ENCODE measurements at places on chromosomes 13 and 19.

DNA sequence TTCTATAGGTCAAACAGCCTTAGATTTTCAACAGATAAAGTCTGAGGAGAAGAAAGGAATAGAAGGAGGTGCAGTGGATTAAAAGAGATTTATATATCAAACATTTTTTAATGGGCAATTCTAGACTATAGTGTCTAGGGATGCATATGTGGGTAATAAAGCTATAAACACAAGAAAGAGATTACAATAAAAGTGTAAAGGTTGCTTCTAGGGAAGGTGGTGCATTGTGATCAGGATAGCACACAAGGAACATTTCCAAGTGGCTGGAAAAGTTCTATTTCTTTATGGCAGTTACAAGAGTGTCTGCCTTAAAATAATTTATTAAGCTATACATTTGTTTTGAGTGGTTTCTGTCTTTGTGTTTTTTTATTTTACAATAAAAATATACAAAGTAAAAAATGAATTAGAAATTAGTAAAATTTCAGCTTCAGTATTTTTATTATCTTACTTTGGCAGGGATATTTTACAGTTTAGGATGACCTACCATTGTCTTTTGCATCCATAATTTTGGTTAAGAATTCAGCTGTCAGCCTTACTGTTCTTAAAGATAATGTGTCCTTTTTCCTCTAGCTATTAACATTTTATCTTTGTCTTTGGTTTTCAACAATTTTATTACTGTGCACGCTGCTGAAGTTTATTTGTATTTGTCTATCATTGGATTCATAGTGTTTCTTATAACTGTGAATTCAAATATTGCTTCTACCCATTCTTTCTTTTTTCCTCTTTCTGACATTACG lies 221.8 kb downstream of the LACC1 start:
- no peak for DNase-seq

DNA sequence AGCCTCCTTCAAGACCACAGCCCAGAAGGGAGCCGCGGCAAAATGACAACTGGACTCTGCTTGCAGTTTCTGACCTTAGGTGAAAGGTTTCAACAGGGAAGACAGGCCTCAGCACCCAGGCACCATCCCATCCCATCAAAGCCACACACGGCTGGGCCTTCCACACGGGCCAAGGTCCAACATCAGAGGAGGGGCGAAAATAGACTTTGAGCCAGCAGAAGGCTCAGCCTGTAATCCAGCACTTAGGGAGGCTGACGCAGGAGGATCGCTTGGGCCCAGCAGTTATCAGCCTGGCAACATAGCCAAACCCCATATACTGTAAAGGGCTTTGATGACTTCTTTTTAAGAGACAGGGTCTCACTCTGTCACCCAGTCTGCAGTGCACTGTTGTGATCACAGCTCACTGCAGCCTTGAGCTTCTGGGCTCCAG lies 26.8 kb upstream of the TINCR start:
- DNase-seq: no peak

DNA sequence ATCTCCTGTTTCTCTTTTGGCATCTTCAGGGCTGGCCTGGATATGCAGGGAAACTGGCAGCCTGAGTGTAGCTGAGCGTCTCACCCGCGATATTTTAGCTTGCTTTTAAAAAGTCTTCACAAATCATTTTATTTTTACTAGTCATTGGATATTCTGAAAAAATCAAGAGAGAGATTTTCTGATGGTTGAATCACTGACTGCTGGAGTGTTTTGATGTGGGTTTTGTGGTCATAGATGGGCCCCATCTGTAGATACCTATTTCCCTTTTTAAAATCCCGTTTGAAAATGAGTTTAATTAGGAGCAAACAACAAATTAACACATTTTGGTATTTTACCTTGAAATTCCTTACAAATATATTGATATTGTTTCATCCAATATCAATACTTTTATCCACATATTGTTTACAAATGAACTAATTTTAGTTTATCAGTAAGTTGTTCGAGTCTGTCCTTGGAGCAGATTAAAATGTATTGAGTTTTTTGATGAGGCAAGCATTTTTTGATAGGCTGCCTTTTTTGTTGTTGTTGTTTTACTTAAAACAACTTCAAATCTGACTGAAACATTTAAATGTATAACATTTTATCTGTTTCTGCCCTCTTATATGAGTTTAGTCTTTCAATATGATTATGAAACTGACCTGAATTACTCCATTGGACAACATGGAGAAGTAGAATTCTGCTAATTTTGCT lies 21.5 kb upstream of the OXGR1 start:
- DNase-seq: no peak

- DNase-seq: peak; percentile 68
Measured at GRCh38 chr19:17718947-17719711, at the start of gene MAP1S. Gene MAP1S, plus strand, starts transcription at chr19:17719480. Its CDS starts 23 bp downstream, at chr19:17719503.

GRCh38 chr19:3075605-3076431 lies 13.5 kb upstream of the TLE5 start:
- peak; percentile 59 for DNase-seq

GRCh38 chr13:42973581-42973980 lies 18.5 kb downstream of the EPSTI1 start:
- DNase-seq: no peak

DNA sequence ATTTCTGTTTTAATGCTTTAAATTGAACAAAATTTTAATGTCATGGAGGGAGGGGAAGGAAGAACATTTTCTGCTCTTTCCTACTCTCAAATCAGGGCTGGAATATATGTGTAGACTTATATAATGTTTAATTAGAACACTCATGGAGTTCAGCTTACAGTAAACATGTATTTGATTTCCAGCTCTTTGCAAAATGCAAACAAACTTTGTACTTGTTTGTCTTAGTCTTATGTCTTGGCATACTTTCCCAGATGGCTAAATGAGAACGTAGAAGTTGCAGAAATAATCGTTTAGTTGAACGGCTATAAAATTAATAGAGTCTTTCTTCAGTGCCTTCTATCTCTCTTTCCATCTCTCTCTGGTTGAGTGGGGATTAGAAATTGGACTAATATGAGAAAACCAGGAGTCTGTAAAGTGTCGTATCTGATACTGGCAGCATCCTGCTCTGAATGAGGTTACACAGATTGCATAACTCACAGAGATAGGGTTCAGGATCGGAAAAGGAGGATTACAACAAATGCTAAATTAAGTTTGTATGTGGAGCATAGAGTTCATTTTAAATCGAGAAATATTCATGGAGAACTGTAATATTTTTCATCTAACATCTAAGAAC lies 82.3 kb downstream of the FGF9 start:
- DNase-seq: no peak

GRCh38 chr13:51311957-51312520 lies 27.5 kb upstream of the SERPINE3 start:
- DNase-seq: no peak

GRCh38 chr19:33407716-33408115 lies 34.2 kb downstream of the CEBPG start:
- no peak for DNase-seq

DNA sequence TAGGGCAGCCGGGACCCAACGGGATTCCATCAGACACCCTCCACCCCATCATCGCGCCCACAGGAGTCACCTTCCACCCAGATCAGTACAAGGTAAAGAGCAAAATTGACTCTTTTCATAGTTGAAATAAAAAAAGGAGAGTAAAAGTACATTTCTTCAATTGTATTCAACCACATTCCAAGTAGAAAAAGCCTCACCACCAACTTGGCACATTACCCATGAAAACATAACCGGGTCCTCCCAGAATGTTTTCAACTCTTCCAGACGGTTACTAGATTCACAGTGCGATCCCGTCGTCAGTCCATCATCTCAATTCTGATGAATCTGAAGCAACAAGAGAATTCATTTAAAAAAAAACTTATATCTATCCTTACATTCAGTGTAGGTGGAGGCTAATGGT lies 125.2 kb downstream of the RAB20 start:
- no peak for DNase-seq

DNA sequence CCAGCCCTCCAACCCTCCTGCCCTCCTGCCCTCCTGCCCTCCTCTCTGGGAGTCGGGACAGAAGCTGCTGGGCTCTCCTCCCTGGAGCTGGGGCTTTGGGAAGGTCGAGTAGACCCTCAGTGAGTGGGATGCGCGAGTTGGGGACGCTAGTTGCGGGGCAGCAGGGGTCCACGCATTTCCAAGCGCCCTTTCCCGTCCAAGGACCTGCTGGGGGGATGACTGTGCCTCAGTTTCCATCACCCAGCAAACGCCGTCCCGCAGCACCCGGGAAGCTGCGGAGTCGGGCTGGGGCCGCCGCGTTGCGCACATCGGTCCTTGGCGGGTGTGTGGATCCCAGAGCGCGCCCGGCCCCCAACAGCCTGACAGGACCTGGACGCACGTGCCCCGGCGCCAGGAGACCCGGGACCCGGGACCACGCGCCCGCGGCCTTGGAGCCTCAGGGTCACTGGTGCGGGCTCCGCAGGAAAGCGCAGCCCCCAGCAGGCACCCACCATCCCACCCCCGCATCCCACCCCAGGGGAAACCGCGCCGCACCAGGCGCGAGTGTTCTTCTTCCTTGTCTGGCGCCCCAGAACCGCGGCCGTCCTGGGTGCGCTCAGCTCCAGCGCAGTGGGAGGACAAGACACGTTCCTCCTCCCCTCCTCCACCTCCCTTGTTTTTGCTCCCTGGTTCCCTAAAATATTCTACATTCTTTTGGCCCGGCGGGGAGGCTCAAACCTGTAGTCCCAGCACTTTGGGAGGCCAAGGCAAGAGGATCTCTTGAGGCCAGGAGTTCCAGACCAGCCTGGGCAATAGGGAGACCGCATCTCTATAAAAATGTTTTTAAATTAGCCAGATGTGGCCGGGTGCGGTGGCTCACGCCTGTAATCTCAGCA lies 9.2 kb downstream of the ONECUT3 start:
- no peak for DNase-seq

GRCh38 chr19:38729653-38730469 lies 14.4 kb downstream of the CAPN12 start:
- DNase-seq: peak; percentile 79

GRCh38 chr13:99923877-99924582 lies 47.5 kb downstream of the ZIC5 start:
- DNase-seq: no peak

DNA sequence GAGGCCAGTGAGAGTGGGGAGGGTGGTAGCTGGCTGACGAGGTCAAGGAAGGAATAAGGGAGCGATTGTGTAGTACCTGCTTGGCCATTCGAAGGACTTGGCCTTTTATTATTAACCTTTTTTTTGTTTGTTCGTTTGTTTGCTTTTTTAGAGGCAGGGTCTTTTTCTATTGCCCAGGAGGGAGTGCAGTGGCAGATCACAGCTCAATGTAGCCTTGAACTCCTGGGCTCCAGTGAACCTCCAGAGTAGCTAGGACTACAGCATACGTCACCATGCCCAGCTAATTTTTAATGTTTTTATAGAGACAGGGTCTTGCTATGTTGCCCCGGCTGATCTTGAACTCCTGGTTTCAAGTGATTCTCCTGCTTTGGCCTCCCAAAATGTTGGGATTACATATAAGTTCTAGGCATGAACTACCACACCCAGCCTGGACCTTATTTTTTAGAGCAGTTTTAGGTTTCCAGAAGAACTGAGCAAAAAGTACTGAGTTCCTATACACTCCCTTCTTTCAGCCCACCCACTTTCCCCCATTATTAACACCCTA lies 25.5 kb downstream of the ARHGEF7 start:
- DNase-seq: no peak

GRCh38 chr13:43664700-43665191 lies 122.0 kb downstream of the ENOX1 start:
- DNase-seq: no peak

DNA sequence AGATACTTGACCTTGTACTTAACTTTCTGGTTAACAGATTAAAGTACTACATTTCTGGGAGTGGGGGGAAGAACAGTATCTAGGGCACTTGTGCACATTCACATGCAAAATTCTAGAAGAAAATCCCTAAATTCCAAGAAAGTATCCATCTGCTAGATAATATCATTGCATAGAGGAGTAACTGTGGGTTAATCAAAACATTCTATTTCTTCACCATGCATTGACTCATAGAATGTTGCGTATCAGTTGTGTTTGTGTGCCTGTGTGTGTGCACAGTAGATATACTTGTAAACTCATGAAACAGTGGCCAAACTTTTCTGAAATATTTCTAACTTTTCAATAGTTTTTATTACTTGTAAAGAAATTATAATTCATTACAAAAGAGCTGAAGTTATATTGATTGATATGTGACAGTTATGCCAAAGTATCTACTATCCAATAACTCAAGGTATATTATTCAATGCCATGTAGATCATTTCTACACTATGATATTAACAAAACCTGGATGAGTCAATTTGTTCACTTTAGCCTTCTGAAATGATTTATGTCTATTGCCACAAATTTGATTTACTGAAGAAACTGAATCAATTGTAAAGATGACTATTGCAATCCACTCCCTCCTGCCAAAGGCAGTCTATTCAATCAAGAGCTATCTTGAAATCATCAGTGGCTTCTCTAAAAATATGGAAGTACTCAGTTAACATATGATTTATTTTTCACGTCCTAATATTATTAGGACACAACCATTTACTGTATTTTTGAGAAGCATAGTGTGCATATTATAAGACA lies 756.7 kb upstream of the ARGLU1 start:
- no peak for DNase-seq

GRCh38 chr13:109698779-109699178 lies 87.6 kb downstream of the IRS2 start:
- no peak for DNase-seq

GRCh38 chr13:113592571-113592970 lies 8.0 kb downstream of the TFDP1 start:
- DNase-seq: no peak

- no peak for DNase-seq
Measured at GRCh38 chr13:73816702-73817101, 317.5 kb downstream of the KLF12 start.

DNA sequence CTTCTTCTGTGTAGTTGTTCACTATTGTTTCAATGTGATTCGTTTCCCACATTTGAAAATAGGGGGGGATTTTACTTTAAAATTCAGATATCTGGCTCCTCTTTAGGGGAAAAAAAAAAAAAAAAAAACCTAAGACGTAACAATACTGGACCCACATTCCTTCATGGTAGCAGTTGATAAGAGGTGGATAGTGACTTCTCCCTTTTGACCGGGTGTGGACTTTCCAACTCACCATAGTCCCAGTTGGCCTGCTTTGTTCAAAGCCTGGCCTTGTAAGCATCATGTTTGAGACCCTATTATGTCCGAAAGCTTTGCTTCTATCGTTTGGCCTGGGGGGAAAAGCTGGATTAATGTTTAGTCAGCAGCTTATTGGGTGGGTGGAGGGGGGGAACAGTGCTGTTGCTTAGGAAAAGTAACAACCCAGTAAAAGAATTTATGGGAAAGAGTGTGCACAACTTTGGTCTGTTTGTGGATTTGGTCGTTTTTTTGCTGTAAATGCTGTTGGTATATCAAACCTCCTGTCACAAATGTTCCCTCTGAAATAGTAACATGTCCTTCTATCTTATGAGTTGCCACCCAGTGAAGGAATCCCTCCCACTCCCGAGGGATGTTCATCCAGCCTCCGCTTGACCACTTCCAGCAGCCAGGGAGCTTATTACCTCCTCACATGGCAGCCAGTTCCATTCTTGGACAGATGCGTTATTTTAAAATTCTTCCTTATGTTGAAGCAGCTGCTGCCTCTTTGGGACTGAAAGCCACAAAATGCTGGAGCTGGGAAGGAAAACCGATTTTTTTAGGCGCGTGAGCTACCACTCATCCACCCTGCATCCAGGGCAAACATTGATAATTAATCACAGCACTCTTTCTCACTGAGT lies 10.4 kb downstream of the SAMD4B start:
- no peak for DNase-seq
